ENCODE measurements at places on chromosomes 11 and 22.

GRCh38 chr11:73170140-73170539 lies 28.0 kb upstream of the FCHSD2 start:
- no peak for DNase-seq

DNA sequence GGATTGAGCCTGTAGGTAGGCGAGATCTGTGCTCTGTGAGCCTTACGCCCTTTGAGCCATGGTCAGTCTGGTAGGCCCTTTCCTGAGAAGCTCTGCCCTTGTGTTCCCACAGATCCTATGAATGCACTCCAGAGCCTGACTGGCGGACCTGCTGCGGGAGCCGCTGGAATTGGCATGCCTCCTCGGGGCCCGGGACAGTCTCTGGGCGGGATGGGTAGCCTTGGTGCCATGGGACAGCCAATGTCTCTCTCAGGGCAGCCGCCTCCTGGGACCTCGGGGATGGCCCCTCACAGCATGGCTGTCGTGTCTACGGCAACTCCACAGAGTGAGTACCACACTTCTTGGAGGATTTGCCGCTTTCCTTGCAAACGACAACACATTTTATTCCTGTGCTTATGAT lies 47.4 kb downstream of the MED15 start:
- no peak for DNase-seq

- no peak for DNase-seq
These were observed 110.8 kb upstream of the TMEM45B start for GRCh38 chr11:129704831-129705230.

GRCh38 chr11:3934658-3935057 lies 79.2 kb downstream of the STIM1 start:
- no peak for DNase-seq

DNA sequence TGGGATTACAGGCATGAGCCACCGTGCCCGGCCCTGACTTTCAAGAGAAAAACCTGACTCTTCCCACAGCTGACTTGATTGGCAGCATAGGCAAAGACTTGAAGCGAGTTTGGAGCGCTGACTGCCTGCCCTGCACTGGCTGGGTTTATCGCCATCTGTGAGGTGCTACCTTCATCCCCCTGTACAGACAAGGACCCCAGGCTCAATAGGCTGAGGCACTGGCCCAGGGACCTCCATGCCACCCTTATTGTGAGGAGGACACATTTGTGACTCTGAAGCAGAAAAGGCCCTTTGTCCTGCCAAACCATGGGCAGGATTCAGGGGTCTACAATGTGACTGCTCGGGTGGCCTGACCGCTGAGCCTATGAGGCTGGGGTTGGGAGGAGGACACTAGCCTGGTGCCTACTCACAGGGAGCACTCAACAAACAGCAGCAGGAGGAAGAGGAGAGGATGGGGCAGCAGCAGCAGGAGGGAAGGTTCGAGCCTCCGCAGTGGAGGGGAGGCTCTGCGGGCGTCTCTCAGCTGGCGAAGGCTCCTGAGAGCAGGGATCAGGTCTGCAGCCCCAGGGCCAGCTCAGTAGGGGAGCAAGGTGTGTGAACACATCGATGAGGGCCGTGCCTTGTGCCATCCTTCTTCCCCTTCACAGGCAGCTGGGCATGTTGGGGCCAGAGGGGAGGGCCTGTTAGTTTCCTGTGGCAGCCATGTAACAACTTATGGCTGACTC lies 72.9 kb upstream of the WNT7B start:
- no peak for DNase-seq

DNA sequence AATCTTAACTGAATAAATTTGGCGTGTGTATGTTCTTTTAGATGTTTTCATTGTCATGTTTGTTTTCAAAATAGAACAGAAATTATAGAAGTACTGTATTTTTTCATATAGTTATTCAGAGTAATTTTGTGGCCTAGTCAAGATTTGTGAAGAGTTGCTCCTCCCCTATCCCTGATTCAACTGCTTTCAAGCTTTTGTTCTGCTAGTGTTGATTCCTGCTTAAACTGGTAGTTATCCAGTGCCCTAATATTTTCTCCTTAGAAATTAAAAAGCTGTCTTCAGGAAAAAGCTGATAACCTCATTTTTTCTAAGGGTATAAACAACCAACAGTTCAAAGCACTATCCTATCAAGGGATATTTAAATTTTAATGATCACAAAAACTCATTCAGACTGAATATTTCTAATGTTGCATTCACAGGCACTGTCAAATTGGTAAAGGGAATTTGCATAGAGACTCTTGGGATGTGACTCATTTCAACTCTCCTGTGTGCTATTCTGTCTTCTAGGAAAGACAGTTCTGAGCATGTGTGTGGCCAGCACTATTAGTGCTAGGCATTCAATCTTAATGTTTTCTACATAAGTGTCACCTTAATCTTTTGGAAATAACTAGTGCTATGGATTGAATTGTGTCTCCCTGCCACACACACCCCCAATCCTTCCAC lies 1776.0 kb downstream of the LRRC4C start:
- DNase-seq: no peak

GRCh38 chr11:108486828-108487227 lies 11.4 kb downstream of the POGLUT3 start:
- DNase-seq: no peak

- no peak for DNase-seq
These were observed 1293.4 kb downstream of the TBC1D22A start for GRCh38 chr22:48055827-48056226.

GRCh38 chr11:46560300-46560991 lies 33.4 kb downstream of the AMBRA1 start:
- DNase-seq: no peak

GRCh38 chr22:48332438-48333322 lies 1495.0 kb downstream of the BRD1 start:
- DNase-seq: no peak

DNA sequence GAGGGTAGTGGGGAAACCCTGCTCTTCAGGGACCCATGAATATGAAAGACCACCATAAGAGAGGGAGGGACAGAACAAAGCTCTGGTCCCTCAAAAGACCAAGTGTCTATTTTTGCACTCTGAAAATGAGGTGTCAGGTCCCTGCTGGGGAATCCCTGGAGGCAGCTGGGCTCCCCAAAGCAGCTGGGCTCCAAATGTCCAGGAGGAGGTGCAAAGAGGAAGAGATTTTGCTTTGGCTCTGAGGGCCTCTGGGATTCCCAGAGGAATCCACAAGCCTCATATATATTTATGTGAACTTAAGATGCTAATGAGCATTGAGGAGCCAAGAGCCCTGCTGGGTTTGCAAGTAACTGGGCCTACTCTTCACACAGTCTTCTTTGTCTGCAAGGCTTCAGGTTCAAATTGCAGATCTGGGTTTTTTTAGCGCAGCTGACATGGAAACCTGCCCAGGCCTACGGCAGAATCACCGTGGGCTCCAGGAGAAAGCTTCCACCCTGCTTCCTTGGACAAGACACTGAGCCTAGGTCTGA lies 26.0 kb downstream of the CLMP start:
- no peak for DNase-seq

DNA sequence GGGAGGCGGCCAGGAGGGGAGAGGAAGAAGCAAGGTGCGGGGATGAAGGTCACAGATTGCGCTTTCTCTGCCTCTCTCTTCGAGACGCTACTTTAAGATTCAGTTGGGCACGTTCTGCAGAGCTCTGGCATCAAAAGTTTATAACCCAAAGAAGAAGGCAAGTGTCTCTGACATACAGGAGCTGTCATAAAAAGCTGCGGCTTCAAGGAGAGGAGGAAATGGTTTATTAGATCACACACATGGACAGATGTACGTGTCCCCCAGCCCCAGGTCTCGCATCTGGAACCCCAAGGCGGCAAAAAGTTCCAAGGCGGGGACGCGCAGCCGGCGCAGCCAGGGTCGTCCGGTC lies 589.0 kb downstream of the OPCML start:
- DNase-seq: no peak

GRCh38 chr11:68467201-68467834 lies 6.8 kb downstream of the PPP6R3 start:
- DNase-seq: no peak

DNA sequence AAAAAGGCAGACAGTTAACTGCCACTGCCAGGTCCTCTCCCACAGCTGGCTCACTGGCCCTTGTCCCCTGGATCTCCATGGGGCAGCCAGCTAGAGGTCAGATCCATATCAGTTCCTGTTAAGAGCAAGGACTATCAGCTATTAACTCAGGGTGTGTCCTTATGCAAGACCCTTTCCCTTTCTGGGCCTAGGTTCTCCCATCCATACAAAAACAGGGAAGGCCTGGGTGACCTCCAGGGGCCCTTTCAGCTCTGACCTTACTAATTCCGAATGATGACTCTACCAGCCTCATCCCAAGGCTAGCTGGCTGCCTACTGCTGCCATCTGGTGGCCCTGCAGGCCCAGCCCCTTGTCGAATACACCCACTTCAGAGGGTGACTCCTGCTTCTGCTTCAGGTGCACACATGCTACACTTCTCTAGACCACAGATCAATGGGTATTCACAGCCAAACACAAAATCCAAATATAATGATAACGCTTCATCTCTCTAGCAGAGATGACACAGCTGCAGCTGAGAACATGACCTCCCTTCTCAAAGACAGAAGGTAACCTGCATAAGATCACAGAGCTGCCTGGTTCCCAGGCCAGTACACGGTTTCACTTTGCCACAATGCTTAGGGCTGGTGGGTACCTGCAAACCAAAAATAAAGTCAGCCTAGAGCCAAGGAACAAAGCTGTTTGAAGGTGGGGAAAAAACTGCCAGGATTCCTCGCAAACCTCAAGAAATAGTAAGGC lies 34.1 kb downstream of the SERGEF start:
- no peak for DNase-seq

DNA sequence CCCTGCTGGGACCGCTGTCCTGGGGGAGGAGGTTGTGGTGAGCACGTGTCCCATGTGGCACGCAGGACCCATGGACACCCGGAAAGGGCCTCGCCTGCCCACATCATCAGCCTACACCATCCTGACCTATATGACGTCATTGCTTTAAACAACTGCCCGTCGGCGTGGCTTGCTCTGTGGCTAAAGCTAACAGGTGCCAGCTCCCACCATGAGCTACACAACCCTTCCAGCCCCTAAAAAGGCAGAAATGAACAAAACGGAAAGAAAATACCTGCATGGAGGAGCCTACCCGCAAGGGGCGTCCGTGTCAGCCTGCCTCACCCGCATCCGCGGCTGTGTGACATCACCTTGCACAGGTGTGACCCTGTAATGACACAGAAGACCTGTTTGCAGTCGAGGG lies 481.8 kb downstream of the BRD1 start:
- no peak for DNase-seq

DNA sequence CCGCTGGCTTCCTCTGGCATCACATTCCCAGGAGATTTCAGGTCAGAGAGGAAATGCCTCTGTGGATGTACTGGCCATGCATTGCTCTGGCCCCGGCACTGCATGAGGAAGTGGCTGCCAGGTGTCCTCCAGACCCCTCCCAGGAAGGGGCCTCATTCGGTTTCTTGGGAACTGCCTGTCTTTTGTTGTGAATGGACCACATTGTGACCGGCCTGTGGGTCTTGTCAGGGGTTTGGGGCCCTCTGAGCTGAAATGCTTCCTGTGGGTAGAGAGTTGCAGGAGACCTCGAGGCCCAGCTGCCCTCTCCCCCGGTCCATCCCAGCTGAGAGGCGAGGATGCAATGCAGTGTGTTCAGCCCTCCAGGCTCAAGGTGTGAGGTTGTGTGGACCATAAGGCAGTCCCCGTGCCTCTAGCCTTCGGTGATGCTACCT lies 18.8 kb upstream of the ST3GAL4 start:
- no peak for DNase-seq

DNA sequence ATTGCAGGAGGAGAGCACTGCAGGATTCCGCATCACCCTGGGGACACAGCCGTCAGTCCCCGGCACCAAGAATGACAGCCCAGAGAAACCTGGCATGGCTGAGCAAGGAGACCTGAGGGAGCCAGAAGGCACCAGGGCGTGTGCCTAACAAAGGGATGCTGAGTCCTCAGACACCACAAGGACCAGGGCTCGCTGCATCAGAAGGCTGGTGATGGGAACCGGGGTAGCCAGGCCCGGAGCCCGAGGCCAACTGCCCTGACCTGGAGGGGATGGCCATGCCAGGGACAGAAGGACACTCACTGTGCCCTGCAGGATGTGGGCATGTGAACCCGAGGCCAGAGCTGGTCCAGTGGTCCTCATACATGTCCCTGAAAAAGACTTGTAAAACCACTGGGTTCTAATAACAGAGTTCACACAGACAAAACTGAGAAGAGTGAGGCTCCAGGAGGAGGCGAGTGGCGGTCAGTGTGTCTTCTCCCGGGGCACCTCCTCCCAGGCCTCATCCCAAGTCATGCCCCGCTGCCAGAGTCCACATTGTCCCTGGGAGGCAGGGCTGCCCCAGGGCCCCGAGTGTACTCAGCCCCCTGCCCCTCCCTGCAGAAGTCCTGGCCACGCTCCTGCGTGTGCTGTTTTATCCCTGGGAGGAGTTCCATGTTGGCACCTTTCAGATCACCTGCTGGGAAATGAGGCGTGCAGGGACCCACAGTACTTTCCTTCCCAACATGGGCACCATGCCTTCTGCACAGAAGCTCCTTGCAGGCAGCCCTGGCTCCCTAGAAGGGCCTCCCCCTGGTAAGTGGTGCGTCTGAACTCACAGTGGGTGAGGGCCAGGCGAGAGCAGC lies 42.5 kb downstream of the TBX1 start:
- no peak for DNase-seq

GRCh38 chr11:117544130-117544800 lies 216.6 kb downstream of the CEP164 start:
- no peak for DNase-seq

DNA sequence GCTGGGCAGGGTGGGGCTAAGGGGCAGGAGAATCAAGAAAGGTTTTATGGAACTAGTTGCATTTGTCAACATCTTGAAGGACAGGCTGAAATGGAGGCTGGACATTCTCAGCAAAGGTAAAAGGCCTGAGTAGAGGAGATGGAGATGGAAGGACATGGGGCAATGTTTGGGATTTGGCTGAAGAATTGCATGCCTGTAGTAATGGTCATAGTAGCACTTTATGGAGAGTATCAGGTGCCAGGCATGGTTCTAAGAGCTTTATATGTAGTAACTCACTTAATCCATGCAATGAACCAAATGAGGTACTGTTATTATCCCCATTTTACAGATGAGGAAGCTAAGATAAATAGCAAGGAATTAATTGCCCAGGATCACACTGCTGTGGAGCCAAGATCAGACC lies 23.9 kb downstream of the BMAL1 start:
- no peak for DNase-seq

GRCh38 chr11:57407010-57407920 lies 16.8 kb upstream of the PRG2 start:
- no peak for DNase-seq

GRCh38 chr11:90204832-90205646 lies 17.8 kb downstream of the CHORDC1 start:
- DNase-seq: peak; percentile 10

GRCh38 chr11:109892321-109892794 lies 200.8 kb upstream of the ZC3H12C start:
- no peak for DNase-seq

DNA sequence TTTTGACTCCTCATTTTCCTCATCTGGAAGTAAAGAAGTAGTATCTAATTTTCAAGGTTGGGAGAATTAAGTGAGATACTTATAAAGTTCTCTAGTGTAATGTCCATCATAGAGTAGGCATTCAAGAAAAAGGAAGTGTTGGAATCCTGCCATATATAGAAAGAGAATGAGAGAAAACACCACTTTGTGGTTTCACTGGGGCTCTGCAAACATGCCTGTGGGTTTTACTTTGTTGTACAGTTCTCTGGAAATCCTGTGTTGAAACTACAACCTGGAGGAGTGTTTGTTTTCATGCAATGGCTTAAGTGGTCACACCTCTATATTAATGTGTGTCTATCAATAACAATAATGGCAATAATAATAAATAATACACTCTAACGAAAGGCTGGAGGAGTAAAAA lies 741.7 kb downstream of the NELL1 start:
- DNase-seq: no peak

GRCh38 chr11:30753504-30753903 lies 167.4 kb upstream of the MPPED2 start:
- no peak for DNase-seq

Data from right renal pelvis (tissue), 4 donors.